Caki2 (cell line): ENCODE measurements at places on chromosomes 13 and 19. TPM values are rescaled to one million over a fixed set of nuclear protein-coding genes. Genes with fewer than 3 reads are reported as not detected.

The EVI5L gene
- total RNA-seq = 2.9 and 10.7 TPM in 2 replicates

DNA sequence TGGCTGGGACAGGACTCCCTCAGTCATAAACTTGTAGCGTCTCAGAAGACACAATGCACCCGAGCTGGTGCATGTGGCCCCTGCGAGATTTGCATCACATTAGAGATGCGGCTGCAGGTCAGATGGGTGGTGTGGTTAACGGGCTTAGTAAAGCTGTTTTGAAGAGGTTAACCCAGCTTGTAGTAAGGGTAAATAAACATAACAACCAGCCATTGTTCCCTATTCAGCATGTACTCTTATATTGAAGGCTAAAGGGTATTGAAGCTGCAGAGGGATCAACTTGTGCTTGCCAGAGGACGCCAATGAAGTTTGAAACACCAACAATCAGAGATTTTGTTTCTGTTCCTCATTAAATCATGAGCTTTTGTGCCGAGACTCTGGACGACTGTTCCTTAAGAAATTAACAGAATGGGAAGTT, 79.4 kb downstream of the ZIC5 start:
- DNase-seq = no peak

- no peak for DNase-seq
Measured at GRCh38 chr13:114237415-114238112, 2.9 kb downstream of the CDC16 start.

The EEF1AKMT1 gene
- 4.4 and 14.9 TPM in 2 replicates for total RNA-seq

GRCh38 chr13:114154476-114154875, 22.1 kb upstream of the RASA3 start:
- no peak for DNase-seq

GRCh38 chr13:71939186-71939585, 72.2 kb upstream of the DACH1 start:
- DNase-seq = no peak

DNA sequence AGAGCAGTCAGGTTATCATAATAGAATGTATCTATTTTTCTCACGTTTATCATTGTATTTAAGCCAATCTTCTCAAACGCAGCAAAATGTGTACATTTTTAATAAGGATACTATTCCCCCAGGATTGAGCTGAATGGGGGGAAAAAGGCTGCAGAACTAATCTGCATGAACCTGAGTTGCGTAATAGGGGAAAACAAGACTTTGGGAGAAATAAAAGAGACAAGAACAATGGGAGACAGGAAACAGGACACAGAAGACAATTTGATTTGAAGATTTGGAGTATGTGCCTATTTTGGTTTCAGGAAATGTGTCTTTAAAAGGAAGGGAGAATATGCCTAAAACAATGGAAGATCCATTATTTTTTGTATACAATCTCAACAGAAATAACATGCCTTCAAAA, 844.5 kb downstream of the DIAPH3 start:
- no peak for DNase-seq

DNA sequence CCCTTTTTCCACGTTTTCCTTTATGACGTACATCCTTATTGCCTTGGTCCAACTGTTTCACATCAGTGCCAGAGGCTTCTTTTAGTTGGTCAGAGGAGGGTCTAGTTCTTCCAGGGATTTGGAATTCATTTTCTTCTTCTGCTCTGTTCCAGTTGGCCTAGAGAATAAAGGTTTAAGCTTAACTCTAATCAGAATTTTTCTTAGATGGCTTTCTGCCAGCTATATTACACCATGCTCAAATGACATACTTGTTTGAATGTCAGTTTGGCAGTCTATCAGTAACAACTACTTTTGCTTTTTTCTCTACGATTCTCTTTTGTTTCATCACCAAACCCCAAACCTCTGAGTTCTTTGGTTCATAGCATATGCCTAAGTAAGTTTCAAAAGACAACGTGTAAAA, 16.8 kb downstream of the SPART start:
- no peak for DNase-seq

- DNase-seq = peak; percentile 63
Measured at GRCh38 chr13:44710576-44710975, 134.4 kb upstream of the TSC22D1 start.

DNA sequence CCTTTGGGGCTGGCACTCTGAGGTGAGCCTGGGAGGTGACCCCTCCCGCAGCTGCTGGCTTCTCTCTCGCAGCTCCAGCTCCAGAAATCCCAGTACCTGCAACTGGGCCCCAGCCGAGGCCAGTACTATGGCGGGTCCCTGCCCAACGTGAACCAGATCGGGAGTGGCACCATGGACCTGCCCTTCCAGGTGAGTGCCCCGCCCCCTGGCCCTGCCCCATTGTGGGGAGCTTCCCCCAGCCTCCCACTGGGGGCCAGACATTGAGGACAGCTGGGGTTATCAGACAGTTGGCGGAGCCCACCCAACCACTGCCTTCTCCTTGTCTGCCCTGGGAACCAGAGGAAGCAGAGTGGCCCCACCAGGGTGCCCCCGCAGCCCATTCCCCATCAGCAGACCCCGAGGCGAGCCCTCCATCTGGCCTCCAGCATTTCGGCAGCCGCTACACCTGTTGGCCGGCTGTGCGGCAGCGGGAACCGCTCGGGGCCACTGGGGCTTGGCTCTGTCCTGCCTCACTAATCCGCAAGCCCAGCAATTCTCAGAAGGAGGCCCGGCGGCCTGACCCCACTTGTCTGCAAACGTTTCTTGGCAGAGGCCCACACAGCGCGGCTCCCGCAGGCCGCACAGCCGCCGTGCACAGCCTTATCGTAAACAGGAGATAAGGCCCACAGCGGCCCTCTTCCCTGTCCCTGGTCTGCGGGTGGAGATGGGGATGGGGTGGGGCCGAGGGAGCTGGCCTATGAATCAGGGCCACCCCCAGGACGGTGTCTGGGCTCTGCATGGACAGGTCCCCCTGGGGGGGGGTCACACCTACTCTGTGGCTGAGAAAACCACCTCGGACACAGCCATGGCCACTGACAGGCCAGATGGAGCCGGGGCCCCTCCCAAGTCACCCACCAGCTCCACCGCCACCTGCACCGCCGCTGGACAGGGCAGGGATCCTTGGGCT, 48.0 kb downstream of the COMP start:
- DNase-seq = no peak
